Dermis microvascular lymphatic vessel endothelial cell (primary cell): ENCODE measurements at places on chromosomes 13 and 19. TPM values are rescaled to one million over a fixed set of nuclear protein-coding genes. Genes with fewer than 3 reads are reported as not detected.

The TPTE2 gene
- total RNA-seq: not detected in 2 replicates

The LILRA5 gene
- not detected in 2 replicates for total RNA-seq

GRCh38 chr19:33503030-33503429 is 18.6 kb downstream of the PEPD start:
- no peak for DNase-seq

- DNase-seq: no peak
These were observed 28.9 kb downstream of the ARL11 start for GRCh38 chr13:49657241-49657641.

- no peak for DNase-seq
These were observed 1.2 kb upstream of the SPATA13 start for GRCh38 chr13:24159357-24159756.

The ZC3H13 gene
- 7.3 and 8.2 TPM in 2 replicates for total RNA-seq

DNA sequence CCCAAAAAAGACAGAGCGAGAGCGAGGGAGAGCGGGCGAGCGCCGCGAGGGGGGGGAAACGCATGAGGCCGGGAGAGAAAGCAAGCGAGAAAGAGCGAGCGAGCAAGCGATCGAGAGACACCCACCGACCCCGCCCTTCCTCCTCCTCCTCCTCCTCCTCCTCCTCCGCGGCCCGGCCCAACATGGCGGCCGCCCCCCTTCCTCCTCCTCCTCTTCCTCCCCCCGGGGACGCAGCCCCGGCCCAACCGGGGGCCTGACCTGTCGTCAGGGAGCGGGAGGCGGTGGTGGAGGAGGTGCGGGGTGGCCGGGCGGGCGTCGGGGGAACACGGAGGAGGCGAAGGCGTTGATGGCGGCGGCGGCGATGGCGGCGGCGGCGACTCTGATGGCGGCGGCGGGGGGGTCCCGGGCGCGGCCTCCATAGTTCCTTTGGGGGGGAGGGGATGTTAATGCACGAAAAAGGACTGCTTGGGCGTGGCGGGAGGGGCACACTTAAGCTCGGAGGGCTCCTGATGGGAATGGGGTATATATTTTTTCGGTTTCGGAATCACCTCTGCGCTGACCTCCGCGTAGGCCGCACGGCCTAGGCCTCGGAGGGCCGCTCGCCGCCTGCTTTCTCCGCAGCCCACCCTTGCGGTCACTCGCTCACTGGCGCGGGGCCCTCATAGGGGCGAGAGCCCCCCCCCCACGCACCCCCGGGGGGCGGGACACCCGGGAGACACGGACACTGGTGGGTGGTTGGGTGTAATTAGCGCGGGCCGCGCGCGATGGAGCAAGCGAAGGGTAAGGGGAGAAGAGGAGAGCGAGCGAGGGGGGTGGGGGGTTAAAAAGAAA is 1.2 kb downstream of the ZC3H4 start:
- DNase-seq: no peak

The ZNF583 gene
- total RNA-seq: 1.9 and 2.8 TPM in 2 replicates

DNA sequence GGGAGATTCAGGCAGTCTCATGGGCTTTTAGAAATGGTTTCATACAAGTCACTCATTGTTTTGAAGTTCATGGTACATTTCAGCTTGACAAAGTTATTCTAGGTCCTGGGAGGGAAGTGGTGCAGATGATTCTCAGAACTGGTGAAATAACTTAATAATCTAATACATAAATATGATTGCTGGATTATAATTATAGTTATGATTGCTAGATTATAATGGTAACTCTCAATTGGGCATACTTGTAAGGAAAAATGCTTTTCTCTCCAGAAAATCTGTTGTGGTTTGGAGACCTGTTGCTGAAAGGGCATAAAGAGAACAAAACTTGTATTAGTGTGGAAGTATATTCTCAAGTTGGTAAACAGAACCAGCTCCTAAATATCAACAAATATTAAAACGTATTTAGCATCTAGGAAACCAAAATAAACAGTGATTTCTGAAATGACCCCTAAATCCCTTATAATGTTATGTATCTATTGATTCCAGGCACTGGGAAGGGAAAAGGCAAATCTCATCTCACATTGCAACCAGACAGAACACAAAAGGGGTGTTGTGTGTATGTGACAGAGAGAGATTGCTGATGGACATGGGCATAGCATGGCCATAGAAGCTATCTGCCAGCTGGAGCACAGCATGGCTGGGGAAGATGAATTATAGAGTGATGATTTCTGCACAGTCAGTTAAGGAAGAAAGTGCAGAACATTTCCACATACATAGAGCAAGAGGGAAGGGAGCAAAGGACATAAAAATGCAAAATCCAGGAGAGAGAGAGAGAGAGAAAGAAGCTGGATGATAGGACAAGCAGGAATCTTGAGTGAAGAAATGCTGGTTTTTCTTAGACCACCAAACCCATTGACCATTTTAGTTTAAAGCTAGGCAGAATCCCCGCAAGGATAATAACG is 87.1 kb upstream of the FRY start:
- DNase-seq: no peak

DNA sequence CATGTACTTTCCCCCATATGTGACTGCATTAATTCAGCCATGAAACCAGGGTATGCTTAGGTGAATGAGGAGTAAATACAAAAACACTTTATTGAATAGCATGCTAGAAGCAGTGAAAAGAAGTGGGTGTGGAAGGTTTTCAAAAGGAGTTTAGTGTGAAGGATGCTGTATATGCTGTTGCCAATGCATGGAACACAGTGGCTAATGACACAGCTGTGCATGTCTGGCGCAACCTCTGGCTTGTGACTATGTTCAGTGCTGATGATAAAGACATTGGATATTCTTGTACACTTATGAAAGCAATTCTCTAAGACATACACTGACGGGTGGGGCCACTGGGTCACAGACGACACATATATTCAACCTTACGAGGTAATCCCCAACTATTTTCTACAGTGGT is 55.2 kb downstream of the SOX21 start:
- no peak for DNase-seq

The SELENOV gene
- not detected in 2 replicates for total RNA-seq

The NRTN gene
- 0.13 and 0.51 TPM in 2 replicates for total RNA-seq

GRCh38 chr19:12187625-12188024 is 24.7 kb downstream of the ZNF136 start:
- no peak for DNase-seq

DNA sequence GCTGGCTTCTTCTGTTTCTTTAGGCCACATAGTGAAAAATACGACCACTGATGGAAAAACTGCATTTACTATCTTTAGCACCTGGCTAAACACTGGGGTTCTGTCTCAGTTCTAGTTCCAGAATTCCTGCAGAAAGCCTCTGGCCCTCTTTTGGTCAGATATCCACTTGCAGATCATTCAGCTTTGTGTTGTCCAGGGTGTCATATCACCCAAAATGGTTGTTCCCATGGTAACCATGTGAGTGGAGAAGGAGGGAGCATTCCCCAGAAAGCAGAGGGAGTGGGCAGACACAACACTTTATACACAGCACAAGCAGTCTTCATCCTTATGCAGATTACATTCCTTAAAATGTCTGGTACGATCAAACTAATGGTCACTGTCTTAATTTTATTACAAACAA is 73.5 kb downstream of the CAB39L start:
- DNase-seq: no peak

DNA sequence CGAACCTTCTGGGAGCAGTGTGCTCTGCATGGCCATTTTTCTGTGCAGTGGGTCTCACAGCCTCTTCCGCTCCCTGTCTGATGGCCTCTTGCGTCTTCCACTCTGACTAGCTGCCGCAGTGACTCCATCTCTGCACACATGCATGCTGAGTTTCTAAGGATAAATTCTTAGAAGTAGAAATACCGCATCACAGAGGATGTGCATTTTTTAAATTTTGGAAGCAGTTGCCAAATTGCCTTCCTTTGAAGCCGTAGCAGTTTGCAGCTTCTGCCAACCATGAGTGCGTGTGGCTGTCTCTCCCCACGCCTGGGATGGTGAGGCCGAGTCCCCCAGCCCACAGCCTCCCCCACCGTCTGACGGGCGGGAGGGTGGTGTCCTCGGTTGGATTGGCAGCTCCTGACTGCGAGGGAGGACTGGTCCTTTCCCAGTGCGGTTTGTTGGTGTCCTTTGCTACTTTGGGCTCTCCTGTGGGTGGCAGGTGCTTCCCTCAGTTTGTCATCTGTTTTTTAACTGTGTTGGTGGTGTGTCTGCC is 9.8 kb downstream of the FZR1 start:
- no peak for DNase-seq

The B3GNT3 gene
- total RNA-seq: under 0.01 TPM in 2 replicates

The C19orf38 gene
- 0.13 TPM in 1 of 2 replicates, not detected in the other for total RNA-seq

DNA sequence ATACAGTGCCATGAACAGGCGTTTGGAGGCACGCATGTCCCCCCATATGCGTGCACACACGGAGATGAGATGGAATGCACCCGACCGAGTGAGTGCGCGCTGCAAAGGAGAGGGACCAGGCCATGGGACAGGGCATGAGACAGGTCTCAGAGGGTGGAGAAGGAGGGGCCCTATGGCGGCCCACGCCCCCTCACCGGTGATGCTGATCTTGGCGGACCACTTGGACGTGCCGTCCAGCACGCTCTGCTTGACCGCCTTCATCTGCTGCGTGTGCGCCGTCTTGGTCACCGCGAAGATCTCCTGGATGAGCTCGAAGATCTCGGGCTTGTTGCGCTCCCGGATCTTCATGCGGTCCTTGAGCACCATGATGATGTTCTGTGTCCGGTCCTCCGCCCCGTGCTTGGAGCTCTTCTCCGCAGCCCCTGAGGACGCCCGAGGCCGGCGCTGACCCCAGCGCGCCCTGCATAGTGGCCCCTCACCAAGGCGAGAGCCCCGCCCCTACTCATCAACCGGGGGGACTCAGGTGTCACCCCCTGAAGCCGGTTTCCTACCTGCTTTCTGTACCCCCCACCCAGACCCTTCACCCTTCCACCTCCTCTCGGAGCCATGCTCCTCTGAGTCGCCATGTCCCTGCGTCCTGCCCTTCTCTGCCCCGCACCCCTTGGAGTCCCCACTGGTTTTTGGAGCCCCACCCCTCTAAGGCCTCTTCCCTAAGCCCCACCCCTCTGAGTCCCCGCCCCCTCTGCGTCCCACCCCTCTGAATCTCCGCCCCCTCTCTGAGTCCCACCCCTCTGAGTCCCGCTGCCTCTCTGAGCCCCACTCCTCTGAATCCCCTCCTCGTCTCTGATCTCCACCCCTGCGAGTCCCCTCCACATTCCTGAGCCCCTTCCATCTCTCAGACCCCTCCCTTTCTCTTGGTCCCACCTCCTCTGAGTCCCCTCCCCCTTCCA is 40.8 kb downstream of the UNC13A start:
- no peak for DNase-seq

The UBL5 gene
- total RNA-seq: 158 and 223 TPM in 2 replicates

DNA sequence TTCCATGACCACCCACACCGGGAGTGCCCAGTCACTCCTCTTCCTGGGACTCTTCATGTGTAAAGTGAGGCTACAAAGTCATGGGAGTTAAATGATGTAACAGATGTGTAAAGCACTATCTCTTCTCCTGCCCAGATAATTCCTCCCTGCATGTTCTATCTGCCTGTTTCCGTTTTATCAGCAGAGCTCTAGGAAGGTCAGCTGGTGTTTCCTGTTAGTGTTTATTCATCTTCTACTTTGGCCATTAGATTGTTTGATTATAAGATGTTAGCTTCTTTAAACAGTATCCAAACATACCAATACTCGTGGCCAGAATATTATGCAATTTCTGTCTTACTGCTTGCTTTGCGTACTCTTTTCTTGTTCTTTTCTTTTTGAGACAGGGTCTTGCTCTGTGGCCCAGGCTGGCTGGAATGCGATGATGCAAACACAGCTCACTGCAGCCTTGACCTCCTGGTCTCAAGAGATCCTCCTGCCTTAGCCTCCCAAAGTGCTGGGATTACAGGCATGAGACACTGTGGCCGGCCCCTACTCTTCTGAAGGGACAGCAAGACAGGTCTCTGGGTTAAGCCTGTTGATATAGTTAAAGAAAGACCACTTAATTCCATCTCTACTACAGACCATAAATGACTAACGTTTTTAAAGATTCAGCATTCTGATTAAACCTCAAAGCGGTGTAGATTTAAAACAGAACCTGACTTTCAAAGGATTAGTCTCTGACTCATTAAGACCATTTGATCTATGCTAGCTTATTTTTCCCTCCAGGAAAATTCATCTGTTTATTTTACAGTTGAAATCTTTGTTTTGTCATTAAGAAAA is 97.4 kb upstream of the AKAP11 start:
- DNase-seq: peak; percentile 63

- DNase-seq: no peak
These were observed 7.4 kb upstream of the CEACAM18 start for GRCh38 chr19:51470966-51471365.

DNA sequence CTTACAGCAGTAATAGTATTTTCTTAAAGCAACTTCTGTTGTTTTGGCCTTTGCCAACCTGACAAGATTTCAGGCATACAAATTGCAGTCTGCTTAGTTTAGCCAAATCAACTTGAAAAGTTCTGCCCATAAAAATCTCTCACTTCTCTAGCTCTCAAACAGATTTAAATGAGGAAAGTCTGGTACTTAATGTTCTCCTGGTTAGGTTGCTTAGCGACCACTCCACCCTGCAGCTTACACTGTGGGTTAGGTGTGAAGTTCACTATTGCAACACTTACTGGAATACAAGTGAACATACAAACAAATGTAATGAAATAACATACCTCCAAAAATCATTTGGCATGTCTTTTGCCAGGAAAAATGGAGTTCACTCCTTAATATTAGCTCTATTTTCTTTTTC is 178.7 kb upstream of the PCDH9 start:
- DNase-seq: no peak

DNA sequence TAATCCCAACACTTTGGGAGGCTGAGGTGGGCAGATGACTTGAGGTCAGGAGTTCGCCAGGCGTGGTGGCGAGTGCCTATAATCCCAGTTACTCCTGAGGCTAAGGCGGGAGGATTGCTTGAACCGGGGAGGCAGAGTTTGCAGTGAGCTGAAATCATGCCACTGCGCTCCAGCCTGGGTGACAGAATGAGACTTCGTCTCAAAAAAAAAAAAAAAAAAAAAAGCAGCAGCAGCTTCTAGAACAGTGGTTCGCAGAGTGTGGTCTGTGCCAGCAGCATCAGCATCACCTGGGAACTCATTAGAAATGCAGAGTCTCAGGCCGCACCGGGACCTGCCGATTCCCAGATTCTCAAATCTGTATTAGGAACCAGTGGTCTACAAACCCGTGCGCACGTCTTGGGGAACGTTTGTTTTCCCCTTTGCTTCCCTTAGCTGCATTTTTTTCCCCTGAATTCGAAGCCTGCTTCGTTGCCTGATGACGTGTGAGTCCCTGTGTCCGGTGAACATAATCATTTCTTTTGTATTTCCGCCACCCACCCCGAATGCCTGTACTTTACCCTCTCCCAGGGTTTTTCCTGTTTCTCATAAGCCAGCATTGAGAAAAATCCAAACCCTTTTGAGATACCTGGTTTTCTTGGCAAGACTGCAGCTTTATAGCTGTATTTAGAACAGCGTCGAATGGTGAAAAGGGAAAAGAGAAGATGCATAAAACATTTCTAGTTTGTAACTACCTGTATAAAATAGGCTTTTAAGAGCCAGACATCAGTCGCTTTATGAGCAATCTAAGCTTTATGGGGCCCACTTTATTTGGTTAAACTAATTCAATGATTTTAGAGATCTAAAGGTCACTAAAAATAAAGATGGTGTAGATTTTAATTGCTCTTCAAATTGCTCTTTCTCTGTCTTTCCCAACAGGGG is 49.8 kb downstream of the BICRA start:
- DNase-seq: no peak
